ENCODE measurements at places on chromosomes 5 and 9.

- DNase-seq: no peak
Measured at GRCh38 chr5:124685404-124685930, 61.0 kb downstream of the ZNF608 start.

DNA sequence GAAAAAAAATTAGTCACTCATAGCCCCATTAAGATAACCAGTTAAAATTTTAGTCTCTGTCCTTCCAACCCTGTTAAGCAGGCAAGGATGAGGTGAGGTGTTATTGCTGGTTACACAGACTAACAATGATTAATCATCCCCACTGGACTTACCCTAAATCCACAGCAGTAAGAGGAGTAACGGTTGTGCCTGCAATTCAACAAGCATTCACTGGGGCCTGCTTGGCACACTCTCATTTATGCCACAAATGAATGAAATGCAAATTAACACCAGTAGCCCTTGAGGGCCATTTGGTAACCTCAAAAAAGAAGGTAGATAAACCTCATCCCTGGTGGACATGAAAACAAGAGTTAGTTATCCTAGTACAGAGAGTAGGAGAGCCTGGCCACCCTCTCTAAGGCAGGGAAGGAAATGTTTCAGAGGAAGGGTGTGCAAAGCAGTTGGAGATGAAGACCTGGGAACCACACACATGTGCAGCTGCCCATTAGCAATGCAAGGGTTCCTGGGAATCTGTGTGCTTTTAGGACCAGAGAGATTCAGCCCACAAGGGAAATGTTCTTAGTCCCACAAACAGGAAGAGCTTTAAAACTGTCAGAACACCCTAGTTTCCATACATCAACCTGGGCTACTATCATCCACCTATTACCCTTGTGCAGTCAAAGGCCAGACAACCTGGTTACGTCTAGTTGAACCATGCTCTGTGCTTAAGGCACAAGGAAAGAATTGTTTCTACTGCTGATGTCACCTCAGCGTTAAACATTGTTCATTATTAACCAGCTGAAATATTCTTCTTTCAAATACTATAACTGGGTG lies 7.7 kb downstream of the LHFPL2 start:
- DNase-seq: no peak

- no peak for DNase-seq
Measured at GRCh38 chr5:141685591-141685990, 3.6 kb upstream of the ARAP3 start.

DNA sequence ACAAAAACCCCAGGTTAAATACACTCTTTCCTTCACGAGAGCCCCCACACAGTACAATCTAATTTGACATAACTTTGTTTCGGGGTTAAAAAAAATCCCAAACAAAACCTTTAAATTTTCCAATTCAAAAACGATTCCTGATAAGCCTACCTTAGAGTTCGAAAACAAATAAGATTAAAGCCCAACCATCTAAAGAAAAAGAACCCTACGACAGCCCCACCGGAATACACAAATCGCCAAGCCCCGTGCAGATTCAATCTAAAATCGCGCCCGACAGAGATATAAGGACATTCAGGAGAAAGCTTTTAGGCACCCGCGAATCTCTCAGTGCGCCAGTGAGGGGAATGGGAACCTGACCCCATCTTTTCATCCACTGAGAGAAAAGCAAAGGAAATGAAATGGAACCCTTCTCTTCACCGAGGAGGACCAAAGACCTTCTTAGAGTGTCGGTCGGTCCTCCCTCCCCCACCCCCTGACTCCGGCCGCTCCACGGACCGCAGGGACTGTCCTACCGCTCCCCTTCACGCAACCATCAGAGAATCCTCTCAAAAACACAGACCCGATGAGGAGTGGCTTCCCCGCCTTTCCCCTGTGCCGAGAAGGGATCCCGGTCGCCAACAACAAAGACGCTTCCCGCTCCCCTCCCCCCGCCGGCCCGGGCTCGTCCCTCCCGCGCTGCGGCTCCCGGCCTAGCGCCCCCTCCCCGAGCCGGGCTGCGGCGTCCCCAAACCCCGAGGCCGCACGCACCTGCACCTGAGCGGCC lies 925 bp downstream of the ABHD17B start:
- peak; percentile 28 for DNase-seq

DNA sequence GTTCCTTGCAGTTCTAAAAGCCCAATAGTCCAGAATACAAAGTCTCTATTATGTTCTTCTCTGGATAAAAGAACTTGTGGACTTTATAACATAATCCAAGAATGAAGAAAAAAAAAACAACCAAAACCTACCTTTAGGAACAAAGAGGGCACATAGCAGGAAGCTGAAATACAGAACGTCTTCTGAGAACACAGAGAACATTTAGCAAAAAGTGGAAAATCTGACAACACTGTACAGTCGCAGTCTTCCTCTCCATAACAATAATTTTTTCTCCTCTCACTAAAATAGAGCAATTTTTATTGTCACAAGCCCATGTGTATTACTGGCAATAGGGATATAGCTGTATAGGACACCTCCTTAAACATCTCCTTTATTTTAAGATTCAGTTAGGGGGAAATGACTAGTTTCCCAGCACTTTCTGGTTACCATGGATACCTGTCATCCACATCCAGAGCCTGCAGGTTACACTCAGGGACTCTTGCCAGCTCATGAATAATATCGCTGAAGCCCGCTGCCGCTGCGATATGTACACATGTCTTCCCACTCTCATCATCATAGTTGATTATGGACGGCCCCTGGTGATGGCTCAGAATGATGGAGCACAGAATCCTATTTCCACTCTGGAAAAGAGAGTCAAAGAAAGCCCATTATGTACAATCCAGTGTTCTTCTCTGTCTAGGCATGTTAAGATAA lies 106.5 kb downstream of the ANKRD55 start:
- no peak for DNase-seq

DNA sequence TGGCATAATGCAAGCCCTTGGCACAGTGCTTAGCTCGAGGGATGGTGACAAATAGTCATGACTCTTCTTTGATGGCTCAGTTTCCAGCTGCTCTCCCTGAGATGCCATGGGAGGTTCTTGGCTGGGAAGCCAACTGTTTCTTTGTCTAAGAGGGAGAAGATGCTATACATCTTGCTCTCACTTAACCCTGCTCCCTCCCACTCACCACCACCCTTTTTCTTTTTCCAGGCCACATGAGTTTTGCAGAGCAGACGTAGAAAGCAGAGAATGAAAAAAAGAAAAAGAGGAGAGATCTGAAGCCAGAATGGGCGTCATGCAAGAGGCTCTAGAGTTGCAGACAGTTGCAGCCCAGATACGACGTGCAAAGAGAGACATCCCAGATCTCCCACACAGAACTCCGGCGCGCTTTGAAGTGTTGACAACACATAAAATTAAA lies 160.5 kb downstream of the FGF18 start:
- no peak for DNase-seq

DNA sequence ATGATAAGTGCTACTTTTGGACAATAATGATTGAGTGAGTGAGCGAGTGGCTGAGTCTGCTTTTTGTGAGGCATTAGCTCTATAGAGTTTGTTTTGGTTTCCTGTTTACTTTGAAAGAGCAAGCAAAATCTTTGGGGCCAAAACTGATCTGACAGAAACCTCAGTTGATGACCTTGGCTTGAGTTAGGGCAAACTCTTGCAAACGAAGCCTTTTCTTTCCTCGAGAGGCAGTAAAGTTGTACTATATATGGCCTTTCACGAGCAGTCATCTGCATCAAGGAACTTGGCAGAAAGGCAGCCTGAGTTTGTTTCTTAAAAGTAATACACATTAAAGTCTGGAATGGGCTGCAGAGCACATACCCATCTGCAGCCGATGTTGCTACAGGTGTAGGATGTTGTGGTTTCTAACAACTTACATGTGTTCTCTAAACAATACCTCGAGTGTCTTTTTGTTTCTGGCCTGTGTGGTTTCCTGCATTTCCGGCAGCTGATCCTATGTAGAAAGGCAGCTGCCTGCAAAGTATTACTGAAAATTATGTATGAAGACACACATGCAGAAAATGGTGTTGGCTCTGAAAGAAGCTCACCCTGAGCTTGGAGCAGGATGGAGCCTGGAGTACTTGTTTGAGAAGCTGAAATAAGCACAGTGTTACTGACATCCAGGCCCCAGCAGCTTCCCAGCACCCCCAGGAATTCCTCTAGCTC lies 60.8 kb downstream of the FOXD1 start:
- no peak for DNase-seq

GRCh38 chr5:137487600-137487999 lies 11.5 kb downstream of the SPOCK1 start:
- DNase-seq: no peak

DNA sequence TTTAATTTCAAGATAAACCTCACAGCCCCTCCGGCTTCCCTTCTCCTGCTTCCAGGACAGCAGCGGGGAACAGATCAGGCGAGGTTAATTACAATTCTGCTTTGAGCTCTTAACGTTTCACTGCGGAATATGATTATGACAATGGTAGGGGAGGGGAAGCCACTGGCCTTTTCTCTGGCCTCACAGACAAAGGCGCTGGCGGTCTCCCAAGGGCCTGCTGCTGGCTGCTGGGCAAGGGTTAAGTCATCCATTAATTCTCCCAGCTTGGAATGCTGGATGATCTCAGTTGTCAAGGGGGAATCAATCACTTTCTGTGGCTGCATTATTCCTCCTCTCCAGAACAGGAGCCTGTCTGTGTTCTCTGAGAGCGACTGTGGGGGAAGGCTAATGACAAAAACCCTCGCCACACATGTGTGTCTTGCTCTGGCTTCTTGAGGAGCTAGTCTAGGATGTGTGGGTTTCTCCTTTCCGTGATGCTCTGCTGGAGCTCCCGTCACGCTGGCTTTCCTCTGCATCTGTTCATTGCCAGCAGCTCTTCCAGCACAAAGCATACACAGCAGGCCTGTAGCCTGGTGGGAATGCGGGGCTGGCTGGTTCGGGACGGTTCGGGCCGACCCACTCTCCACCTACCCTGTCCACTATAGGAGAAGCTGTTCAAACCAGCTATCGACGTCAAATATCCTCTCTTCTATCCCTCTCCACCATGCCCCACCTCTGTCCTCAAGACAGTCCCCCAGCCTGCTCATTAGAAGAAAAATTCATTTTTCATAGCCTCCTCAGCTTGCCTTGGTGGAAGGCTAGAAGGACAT lies 82.8 kb downstream of the DCP2 start:
- no peak for DNase-seq

- no peak for DNase-seq
Measured at GRCh38 chr9:1794547-1795270, 220.4 kb upstream of the SMARCA2 start.

DNA sequence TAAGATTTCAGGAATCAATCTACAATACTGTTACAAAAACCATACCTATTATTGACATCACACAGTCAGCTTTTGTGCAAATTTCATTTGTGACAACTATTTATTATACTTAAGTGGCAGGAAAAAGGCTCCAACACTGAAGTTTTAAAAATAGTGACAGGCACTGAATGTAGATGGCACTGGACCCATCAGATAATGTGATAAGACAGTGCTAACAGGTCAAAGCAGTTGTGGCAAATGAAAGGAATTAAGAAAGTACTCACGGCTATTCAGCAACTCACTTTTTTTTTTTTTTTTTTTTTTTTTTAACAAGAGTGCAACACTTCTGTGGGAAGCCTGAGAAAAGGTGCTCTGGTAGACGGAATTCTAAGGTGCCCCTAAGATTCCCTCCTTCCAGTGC lies 115.0 kb upstream of the MEF2C start:
- DNase-seq: no peak

DNA sequence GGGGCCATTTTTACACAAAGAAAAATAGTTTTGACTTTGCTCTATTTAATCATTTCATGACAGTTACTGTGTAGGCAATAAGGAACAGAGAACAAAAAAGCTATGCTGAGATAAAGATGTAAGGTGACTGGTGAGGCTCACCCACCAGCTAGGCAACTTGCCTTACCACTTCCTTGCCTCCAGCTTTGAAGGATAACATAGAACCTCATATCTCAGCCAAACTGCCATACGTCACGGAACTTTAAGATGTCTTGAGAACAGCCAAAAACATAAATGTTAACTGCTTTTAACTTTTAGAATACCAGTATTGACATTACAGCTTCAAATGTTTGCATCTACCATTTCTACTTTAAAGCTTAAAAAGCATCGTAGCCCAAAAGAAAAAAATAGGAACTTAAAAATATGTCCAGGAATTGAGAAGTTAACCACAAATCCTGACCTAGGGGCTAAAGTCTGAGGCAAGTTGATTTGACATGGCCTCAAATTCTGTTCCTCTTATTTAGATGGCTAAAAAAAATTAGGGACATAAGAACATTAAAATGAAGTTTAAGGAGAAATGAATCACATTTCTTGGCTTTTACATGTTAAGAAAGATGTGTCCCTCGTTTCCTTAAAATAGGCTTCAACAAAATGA lies 7.7 kb upstream of the GCNT4 start:
- no peak for DNase-seq

- DNase-seq: no peak
Measured at GRCh38 chr9:133742251-133742650, 4.1 kb upstream of the SARDH start.

DNA sequence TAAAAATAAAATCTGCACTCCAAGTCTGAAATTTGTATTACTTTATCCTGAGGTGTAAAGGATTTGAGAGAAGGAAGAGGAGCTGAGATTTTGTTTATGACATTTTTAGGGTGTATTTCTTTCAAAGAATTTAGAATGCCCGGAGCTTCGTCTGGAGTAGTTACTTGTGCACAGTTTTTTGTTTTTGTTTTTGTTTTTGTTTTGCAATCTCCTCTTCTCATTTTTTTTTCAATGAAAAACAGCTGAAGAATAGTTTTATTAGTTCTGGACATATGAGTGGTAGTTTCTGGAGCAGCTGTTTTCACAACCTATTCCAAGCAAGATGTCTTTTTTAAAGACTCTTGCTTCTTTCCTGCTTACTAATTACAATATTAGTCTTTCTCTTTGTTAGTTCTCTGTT lies 408.2 kb upstream of the PTGER4 start:
- no peak for DNase-seq

- DNase-seq: no peak
Measured at GRCh38 chr5:2187687-2188086, 305.0 kb upstream of the IRX4 start.

GRCh38 chr9:5310851-5311250 lies 6.3 kb upstream of the RLN2 start:
- no peak for DNase-seq

GRCh38 chr5:15387931-15388524 lies 112.0 kb upstream of the FBXL7 start:
- DNase-seq: no peak

GRCh38 chr5:94103514-94104245 lies 362.3 kb upstream of the POU5F2 start:
- no peak for DNase-seq

DNA sequence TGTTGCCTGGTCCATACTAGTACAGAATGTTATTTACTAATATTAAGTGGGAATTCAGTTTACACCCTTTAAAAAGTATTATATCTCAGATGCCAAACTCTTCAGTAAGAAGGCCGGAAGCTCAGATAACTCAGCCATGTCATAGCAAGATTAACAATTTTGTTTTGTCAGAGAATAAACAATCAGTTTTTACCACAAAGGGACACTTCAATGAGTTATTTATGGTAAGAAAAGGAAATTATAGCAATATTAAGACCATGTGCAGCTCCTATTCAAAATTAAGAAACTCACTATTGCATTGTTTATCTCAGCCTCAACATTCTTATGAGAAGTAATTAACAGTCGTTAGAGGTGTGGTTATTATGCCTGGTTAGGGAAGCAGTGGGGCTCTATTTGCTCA lies 13.1 kb upstream of the ARL15 start:
- no peak for DNase-seq

Measured in activated CD8-positive, alpha-beta memory T cell treated with anti-CD3 and anti-CD28 coated beads for 48 hours (primary cell).